ENCODE measurements at places on chromosomes 4 and X. TPM values are rescaled to one million over a fixed set of nuclear protein-coding genes. Genes with fewer than 3 reads are reported as not detected.

Gene CPZ
- total RNA-seq = 1.4 TPM

Gene CFAP47
- total RNA-seq = 45.4 TPM

Gene ALAS2
- 60.7 TPM for total RNA-seq

Gene MSANTD1
- 15.7 TPM for total RNA-seq

Gene PWWP3B
- 4.2 TPM for total RNA-seq

Gene PRDM8
- 5.3 TPM for total RNA-seq

Gene STPG2
- 6.2 TPM for total RNA-seq

Gene CNGA1
- 0.46 TPM for total RNA-seq

Gene MAGEB1
- total RNA-seq = not detected

Gene RASL11B
- 6.7 TPM for total RNA-seq

Gene IGSF1
- total RNA-seq = 13.6 TPM

Gene POLR2B
- 150 TPM for total RNA-seq

Gene TMPRSS11A
- not detected for total RNA-seq

Gene MEPE
- total RNA-seq = 0.23 TPM

Gene ATP7A
- total RNA-seq = 14.5 TPM

Gene SLC25A43
- 3.9 TPM for total RNA-seq

Gene RAI2
- 2.8 TPM for total RNA-seq

Gene DSPP
- total RNA-seq = under 0.01 TPM

Gene CXorf49
- total RNA-seq = not detected

Gene HDX
- 13.8 TPM for total RNA-seq

Gene C1GALT1C1
- total RNA-seq = 18.7 TPM

Gene CXCL10
- 0.46 TPM for total RNA-seq

Gene CXCL8
- 0.23 TPM for total RNA-seq

Gene IL1RAPL2
- total RNA-seq = 6.5 TPM

Gene TLR2
- 1.6 TPM for total RNA-seq

Gene PRR32
- not detected for total RNA-seq

Gene TEX13A
- not detected for total RNA-seq

Gene NOP14
- total RNA-seq = 9.2 TPM

Gene ZC4H2
- total RNA-seq = 15.0 TPM

Measured in diencephalon (tissue), 1 donor.